Cortex of kidney (tissue), 1 donor: ENCODE measurements at places on chromosomes 16 and 17.

DNA sequence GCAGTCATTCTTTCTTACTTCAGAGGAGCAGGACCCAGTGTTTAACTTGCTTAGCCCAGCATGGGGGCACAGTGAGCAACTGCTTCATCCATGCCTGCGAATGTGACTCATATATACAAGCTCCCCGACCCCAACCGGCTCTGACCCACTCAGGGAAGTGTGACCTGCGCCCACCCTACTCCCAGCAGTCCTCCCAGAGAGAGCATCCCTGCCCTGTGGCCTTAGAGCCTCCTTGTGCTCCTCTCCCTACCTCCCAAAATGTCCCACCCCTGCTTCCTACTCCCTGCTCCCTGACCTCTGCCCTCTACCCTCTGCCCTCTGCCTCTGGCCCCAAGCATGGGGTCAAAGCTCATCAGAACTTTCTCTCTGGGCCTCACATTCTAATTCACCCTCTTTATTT is 46.9 kb upstream of the DLX4 start:
- DNase-seq, result no peak

- DNase-seq, result no peak
These were observed 256.9 kb downstream of the C16orf95 start for GRCh38 chr16:87060034-87060986.

DNA sequence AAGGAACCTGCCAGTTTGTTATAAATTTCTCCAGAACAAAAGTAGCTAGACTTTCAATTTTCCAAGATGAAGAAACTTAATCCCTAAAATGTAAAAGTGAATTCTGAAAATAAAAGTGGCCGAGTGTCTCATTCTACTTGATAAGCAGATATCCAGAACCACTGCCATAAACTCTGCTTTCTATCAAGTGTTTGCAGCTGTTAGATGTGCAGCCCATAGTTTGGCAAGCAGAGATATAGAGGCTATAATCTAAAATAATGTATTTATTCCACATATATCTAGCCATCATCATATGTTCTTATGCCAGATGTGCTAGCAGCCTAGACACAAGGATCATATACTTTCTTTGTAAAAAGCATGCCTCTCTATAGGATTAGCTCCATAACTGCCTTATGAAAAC is 14.7 kb upstream of the FBXL20 start:
- DNase-seq, result no peak

- no peak for DNase-seq
These were observed 28.3 kb downstream of the CHD9 start for GRCh38 chr16:53083119-53083518.

DNA sequence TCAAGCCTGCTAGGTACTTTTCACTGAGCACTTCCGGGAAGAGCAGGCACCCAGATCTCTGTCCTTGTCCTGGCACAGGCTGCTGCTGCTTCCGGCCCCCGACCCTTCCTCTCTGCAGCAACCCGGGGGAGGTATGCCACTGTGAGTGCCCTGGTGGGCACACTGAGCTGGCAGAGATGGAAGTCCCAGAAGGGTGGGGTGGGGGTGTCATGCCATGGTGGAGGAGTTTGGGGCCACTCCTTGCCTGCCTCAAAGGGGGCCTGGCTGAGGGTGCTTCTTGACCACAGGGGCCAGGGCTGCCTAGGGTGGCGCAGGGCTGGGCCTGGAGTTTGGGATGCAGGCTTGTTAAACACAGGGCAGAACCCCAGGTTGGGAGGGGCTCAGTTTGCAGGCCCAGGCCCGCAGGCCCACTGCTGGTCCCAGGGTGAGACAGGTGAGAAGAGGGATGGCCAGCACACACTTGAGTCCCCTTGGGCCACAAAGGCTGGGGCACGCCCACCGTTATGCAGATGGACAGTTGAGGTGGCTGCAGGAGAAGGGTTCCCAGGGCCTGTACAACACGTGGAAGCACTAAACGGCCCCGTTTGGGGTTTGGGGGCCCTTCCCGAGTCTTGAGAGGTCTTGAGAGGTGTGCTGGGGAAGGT is 8.7 kb downstream of the TMEM235 start:
- DNase-seq, result no peak

DNA sequence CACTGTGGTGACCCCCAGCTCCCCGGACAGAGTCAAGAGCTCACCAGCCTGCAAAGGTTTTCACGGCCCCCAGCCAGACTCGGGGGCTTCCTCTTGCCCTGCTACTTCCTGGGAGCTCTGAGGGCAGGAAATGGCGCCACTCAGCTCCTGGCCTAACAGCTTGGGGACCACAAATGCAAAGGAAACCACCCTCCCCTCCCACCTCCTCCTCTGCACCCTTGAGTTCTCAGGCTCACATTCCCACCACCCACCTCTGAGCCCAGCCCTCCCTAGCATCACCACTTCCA is 375 bp upstream of the SPN start:
- no peak for DNase-seq

GRCh38 chr17:68621065-68621464 is 19.9 kb upstream of the FAM20A start:
- DNase-seq, result no peak

DNA sequence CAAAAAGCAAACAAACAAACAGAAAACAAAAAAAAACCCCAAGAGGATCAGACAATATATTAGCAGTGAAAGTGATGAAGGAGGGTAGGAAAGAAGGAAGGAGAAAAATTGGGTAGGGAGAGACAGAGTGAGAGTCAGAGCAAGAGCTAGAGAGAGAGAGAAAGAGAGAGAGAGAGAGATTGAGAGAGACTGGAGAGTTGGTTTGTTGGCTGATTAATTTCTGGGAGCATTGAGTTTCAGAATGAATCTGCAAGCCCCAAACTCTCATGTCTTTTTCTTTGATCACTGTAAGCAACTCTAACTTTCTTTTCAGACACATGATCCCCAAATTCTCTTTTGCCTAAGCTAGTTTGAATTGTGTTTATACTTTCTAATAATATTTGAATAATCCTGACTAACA is 388.1 kb downstream of the SHISA9 start:
- no peak for DNase-seq

GRCh38 chr16:21957714-21958346 is 4.7 kb downstream of the UQCRC2 start:
- DNase-seq, result no peak

DNA sequence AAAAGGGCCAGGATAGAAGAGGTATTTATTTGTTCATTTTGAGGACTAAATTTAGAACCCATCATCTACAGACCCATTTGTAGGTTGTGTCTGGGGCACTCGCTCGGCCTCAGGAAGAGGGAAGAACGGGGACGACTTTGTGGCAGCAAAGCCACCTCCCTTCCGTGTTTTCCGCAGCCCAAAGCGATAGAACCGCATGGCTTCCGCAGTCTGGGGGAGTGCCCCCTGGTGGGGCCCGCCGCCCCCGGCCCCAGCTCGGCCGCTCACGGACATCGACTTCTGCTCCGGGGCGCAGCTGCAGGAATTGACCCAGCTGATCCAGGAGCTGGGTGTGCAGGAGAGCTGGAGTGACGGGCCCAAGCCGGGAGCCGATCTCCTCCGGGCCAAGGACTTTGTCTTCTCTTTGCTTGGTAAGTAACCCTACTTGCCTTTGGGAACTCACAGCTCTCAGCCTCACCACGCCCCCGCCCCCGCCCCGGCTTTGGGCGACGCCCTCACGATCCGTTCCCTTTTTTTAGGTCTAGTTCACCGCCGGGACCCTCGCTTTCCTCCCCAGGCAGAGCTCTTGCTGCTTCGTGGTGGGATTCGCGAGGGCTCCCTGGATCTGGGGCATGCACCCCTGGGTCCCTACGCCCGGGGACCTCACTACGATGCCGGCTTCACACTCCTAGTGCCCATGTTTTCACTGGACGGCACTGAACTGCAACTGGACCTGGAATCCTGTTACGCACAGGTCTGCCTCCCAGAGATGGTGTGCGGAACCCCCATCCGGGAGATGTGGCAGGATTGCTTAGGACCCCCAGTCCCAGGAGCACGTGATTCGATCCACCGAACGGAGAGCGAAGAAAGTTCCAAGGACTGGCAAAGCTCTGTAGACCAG is 681 bp downstream of the TMEM102 start:
- DNase-seq, result no peak

- no peak for DNase-seq
These were observed 66.0 kb upstream of the ZNF423 start for GRCh38 chr16:49921791-49922456.

- no peak for DNase-seq
These were observed 26.9 kb downstream of the ATAD5 start for GRCh38 chr17:30858556-30859250.

GRCh38 chr17:4043862-4044261 is 79.6 kb upstream of the ATP2A3 start:
- no peak for DNase-seq

DNA sequence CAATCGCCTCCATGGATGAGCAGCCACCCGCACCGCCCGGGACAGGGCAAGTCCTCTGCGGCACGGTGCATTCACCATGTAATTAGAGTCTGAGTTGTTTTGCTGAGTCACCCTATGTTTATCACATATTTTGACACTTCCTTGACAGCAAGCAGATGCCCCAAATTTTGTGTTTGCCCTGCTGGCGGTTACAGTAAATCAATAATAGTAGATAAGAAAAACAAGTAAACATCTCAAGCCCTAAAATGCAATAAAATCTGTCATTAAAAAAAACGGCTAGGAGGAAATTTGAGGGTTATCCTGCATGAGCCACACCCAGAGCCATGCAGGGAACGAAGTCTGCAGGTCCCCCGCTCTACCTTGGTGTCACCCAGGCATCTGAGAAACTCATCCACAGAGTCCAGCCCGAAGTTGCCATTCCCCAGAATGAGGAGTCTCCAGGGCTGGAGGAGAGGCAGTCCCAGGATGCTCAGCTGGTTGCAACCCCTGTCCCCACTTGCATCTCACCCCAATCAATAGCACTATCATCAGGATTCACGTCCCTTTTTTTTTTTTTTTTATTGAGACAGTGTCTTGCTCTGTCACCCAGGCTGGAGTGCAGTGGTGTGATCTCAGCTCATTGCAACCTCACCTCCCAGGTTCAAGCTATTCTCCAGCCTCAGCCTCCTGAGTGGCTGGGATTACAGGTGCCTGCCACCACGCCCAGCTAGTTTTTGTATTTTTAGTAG is 16.5 kb upstream of the ST6GALNAC1 start:
- DNase-seq, result no peak

DNA sequence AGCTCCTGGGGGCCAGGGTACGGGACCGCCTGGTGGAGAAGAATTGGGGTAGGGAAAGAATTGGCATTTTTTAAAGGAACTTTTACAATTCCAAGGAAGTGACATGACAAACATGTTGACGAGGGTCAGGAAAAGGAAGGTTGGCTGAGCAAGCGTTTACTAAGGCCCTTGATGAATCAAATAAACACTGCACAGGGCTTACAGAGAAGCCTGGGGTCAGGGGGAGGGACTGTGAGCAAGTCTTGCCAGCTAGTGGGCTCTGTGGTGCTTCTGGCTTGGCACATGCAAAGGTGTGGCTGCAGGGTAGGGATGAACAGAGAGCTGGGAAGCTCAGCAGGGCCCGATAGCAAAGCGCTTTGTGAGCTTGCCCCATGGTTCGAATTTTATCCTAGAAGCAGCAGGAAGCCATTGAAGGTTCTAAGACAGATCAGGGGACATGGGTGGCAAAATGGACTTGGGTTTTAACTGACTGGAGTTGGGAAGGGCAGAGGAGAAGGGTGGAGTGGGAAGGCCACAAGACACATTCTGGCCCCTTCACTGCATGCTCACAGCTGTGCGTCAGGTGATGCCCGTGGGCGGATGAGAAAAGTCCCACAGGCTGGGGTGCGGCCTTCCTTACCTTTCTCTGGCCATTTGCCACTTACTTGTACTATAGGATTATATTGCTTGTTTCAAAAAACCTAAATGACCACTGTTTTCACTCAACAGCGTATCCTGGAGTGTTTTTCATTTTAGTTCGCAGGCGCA is 117.8 kb downstream of the SOCS1 start:
- DNase-seq, result no peak
